BJ (cell line): ENCODE measurements at places on chromosomes 1 and 21.

DNA sequence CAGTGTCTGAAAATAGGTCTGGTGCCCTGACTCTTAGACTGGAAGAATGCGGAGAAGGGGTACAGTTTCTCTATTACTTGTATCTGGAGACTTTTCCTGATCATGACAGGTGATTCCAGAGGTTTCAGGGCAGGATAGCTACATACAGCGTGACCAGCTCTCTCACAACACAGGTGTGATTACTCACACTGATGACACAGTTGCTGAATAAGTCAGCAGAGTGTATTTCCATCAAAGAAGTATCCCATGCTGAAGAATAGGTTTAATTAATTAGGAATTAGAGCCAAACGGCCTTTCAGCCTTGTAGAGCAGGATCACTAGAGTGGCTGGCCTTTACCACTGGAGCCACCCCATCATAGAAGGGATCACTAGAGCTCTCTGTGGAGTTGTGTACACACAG lies 298.6 kb downstream of the LMX1A start:
- DNase-seq: no peak

DNA sequence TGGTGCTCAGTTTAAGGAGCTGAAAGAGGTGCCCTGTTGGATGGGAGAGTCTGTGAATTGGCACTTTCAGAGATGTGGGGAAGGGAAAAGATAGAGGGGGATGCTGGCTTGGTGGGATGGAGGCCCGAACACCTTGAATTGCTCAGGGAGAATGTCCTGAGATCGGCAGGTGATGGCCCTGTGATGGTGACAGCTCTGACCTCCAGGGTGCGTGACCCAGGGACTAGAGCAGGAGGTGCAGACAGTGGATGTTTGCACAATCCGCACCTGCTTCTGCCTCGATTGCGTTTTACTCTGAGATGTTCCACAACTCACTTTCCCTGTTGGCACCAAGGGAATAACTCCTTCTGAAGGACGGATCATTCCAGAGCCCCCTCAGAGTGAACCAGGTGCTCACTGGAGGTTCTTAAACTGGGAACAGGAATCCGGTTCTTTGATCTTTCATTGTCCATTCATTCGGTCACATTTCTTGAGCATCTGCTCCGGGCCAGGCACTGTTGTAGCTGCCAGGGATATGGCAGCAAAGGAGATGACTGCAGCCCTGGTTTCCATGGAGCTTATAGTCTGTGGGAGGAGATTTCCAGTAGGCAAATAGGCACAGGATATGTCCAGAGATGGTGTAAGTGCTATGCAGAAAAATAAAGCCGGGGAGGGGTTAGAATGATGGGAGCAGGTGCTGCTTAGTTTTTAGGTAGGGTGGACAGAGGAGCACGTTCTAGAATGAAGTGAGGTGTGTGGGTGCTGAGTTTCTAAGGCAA lies 226.6 kb upstream of the TMEM51 start:
- no peak for DNase-seq

DNA sequence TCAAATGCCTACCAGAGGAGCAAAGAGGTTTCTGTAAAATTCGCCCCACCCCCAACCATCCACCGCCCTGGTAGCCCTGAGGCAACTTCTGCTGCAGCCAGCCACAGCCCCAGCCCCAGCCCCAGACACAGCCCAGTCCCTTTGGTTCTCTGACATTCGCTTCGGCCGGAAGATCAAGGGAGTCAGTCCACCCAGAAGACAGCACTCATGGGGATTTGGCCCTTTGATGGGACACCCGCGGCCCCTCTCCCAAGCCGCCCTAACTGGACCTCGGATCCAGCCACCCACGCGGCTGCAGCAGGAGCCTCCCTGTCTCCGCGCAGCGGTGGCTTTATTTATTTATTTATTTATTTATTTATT lies 3881.0 kb downstream of the SRGAP2C start:
- no peak for DNase-seq

DNA sequence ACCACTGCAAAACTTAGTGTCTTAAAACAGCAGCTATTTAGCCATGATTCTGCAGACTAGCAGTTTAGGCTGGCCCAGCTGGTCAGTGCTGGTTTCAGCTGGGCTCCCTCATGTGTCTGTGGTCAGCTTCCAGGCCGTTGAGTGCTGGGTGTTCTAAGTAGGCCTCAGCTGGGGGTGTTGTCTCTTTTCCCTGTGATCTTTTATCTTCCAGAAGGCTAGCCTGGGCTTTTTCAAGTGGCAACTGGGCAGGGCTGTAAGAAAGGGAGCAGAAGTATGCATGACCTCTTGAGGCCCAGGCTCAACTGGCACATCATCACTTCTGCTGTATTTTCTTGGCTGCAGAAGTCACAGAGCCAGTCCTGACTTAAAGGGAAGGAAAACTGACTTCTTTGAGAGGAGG lies 136.1 kb downstream of the KIF26B start:
- DNase-seq: no peak

- no peak for DNase-seq
Measured at GRCh38 chr1:26126321-26127084, 14.9 kb downstream of the PDIK1L start.

- no peak for DNase-seq
Measured at GRCh38 chr21:37348664-37349063, 17.9 kb upstream of the DYRK1A start.

DNA sequence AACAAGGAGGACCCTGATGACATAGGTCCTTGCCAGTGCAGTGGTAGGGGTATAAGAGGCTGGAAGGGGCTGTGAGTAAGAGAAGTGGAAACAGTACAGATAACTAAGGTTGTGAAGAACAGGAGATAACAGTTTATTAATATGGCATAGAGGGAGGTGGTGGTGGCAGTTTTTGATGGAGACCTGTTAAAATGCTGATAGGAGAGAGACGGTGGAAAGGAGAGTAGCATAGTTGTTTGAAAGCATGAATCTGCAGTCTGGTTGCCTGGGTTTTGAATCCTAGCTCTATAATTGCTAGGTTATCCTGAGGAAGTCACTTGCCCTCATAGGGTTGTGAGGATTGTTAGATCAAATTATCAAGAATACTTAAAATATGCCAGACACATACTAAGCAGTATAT lies 19.4 kb downstream of the LRRC41 start:
- no peak for DNase-seq

- no peak for DNase-seq
Measured at GRCh38 chr1:236850077-236850979, 55.2 kb downstream of the MTR start.
